Nephron progenitor cell (in vitro differentiated cells): ENCODE measurements at places on chromosomes 1 and 21.

DNA sequence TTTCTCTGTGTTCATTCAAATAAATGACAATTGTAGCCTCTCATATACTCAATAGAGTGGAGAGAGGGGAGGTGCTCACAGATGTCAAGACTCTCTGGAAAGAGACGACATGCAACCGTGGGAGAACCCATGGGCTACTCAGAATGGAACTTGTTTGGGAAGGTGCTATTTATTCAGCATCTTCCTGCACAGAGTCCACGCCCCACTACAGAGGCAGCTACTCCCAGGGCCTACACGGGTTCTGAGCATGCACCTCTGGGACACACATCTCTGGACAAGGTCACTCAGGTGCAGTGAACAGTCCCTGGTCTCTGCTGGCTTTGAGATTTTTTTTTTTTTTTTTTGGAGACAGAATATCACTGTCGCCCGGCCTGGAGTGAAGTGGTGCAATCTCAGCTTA lies 64.1 kb downstream of the NID1 start:
- DNase-seq = no peak

DNA sequence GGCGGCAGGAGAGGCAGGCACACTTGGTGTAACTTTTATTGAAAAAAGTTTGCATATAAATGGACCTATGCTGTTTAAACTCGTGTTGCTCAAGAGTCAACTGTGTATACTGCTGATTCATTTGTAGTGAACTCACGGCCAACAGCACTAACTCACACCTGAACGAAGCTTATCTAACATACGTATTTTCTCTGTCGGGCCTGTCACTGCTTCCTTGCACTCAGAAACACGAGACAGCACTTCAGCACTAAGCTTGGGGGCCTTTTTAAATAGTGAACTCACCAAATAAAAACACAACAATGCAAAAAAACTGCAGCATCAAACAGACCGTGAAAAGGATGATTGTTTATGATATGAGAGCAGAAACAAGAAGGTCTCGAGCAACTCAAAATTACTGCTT lies 58.9 kb upstream of the NEK2 start:
- no peak for DNase-seq

DNA sequence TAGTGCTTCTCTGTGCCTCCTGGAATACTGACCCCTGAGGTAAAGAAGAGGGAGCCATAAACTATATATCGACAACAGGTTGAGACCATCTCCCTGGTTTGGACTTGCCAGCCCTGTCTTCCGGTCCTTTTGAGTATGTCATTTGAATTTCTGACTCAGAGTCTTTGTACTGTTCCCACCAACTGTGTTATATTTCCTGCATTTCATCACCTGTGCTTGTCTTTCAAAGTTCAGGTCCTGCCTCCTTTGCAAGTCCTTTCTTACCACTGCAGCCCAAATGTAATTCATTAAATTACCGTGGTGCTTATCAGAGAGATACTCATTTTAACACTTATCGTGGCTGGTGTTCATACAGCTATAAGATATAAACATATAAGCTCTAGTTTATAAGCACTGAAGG lies 10.7 kb downstream of the AK5 start:
- DNase-seq = no peak

GRCh38 chr1:223515926-223516325 lies 122.7 kb downstream of the CCDC185 start:
- no peak for DNase-seq

GRCh38 chr21:32307706-32308105 lies 9.1 kb downstream of the MRAP start:
- no peak for DNase-seq

GRCh38 chr1:81493102-81493869 lies 307.4 kb upstream of the ADGRL2 start:
- DNase-seq = no peak

GRCh38 chr1:173392895-173393658 lies 84.1 kb upstream of the PRDX6 start:
- DNase-seq = no peak

- DNase-seq = no peak
These were observed 187.2 kb downstream of the FGGY start for GRCh38 chr1:59484096-59484495.

DNA sequence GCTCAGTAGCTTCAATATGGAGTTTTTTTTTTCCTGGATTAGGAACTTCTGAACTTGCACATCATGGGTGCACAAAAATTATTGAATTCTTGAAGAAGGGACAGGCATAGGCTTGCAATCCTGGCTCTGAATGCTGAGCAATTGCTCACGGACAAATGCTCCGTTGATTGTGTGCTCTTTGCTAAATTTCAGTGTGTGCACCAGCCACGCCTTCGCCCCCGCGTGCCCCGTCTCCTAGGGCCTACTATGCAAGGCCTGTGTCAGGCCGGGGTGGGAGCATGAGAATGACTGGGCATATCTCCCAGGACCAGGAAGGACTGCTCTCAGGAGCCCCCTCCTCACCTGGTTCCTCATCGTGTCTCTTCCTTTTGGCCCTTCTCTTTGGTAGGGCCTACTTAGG lies 17.4 kb downstream of the IL6R start:
- DNase-seq = no peak

GRCh38 chr1:173097001-173097400 lies 46.3 kb upstream of the TNFSF18 start:
- DNase-seq = no peak

DNA sequence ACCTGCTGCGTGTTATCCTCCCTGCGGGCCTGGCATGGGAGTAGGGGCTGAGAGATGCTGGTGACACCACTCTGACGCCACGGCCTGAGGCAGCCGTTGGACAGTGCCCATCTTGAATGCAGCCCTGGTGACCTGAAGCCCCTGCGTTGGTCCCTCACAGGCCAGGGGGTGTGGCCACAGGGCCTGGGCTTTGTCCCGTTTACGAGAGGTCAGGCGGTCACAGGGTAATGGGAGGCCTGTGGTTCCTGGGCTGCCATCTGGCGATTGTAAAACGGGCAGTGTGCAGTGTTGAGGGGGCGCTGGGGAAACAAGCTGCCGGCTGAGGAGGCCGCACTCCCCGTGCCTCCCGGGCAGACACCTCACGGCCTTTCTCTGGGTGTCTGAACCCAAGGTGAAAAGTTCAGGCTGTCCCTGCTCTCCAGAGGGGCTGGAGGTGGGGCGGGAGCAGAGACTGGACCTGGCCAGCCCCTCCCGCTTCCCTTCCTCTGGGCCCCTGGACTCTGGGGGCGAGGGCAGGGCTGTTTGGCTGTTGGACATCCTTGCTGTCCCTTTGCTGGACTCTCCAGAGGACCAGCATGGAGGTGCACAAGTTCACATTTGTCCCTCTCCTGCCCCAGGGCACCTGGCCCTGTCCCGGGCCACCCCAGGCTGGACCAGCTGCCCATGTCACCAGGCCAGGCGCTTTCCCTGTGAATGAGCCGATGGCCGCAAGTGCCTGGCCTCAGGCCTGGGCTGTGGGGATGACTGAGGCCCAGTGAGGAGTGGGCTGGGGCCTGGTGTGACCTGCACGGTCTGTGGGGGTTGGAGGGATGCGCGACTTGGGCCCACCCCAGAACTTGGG lies 42.4 kb downstream of the SKI start:
- DNase-seq = peak; percentile 83

DNA sequence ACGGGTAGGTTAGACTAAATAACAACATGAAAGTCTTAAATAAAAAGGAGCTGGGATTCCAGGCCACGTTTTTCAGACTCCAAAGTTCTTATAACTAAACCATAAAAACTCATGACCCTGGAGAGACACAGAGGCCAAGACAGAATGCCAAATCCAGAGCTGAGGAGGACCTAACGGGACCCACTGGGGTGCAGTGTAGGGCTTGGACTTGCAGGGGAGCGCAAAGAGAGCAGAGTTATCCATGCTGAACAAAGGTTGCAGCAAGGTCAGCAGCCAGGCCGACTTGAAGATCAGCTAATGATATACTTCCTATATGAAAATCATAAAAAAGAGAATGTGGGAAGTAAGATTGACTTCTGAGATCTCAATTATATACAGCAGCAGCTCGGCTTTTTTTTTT lies 237.1 kb downstream of the TM2D1 start:
- DNase-seq = no peak

GRCh38 chr1:175129182-175129581 lies 61.5 kb downstream of the TNN start:
- no peak for DNase-seq

GRCh38 chr1:27652111-27652864 lies 17.3 kb upstream of the FGR start:
- no peak for DNase-seq

DNA sequence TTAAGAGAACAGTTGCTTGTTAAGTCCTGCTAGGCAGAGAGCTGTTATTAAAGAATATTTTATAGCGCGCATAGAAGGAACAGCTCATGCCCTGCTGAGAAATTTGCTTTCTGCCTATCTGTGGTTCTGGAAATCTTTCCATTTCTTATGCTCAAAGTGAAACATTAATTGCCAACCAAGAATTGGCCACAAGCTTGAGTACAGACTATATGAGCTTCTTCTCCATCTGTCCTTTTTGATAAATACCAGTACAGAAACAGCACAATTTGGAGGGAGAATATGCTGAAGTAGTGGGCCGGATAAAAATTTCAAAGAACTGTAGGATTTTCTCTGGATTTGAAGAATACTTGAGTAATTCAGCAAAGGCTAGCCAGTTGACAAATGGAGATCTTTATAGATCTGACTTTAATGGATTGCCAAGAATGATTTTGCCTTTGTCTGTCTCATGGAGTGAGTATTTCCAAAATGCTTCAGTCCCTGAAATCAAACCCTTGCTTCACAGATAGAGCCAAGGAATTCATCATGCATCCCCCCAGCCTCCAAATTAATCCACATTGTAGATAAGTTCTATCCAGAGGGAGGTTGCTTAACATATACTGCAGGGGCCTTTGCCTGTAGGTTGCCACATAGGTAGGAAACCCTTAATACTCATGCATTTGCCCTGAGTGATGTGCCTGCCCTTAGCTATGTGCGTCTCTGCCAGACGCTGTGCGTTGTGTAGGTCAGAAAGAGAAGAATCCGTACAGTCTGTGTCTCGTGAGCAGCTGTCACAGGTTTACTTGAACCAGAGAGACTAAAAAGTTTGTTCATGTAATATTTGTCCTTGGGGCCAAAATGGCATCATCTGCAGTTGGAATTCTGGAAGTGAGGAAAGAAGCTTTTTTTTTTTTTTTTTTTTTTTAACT lies 44.2 kb downstream of the SMYD2 start:
- DNase-seq = no peak

DNA sequence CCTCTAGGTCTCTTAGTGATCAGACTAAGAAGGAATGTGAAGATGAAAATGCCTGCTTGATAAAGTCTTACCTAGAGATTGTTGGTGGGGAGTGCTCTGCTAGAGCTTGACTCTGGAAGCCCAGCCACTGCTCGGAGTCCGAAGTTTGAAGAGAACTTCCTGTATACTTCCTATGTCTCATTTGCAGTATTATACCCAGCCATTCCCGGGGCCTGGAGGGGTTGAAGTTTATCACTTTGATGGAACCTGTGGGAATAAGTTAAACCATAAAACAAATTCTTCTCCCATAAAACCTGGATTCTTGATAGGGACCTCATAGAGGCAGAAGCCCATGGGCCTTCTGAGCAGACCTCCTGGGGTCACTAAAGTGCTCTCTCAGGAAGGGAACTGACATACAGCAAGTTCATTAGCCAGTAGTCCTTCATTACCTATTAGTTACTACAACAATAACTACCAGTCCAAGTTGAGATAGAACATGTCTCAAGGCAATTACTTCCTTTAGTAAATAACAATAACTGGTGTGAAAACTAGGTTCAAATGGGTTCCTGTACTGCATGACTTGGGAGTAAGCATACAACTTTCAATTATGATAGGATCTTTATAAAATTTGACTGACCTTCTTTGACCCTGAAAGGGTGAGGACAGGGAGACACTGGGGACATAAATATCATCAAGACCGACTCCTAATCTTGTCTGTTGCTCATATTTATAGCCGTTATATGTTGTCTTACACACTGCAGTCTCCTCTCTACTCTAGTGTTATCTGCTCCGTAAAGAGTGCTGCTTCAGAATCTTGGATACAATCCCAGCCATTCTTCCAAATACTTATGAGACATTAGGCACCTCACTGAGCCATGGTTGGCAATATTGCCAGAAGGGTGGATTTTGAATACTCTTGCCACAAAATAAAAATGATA lies at the start of gene OR6N1:
TSS of gene OR6N1 (minus strand) at position 246 of the 917 bp plus-strand sequence. CDS start 5,513 bp downstream, outside the sequence.
- no peak for DNase-seq

- DNase-seq = no peak
These were observed 226.4 kb downstream of the LBR start for GRCh38 chr1:225201447-225201846.

- no peak for DNase-seq
These were observed 179.1 kb downstream of the FASLG start for GRCh38 chr1:172837816-172838679.

- DNase-seq = no peak
These were observed 2.7 kb downstream of the PIK3CD start for GRCh38 chr1:9654051-9654833.

GRCh38 chr1:52911541-52911940 lies 10.0 kb downstream of the ECHDC2 start:
- no peak for DNase-seq

DNA sequence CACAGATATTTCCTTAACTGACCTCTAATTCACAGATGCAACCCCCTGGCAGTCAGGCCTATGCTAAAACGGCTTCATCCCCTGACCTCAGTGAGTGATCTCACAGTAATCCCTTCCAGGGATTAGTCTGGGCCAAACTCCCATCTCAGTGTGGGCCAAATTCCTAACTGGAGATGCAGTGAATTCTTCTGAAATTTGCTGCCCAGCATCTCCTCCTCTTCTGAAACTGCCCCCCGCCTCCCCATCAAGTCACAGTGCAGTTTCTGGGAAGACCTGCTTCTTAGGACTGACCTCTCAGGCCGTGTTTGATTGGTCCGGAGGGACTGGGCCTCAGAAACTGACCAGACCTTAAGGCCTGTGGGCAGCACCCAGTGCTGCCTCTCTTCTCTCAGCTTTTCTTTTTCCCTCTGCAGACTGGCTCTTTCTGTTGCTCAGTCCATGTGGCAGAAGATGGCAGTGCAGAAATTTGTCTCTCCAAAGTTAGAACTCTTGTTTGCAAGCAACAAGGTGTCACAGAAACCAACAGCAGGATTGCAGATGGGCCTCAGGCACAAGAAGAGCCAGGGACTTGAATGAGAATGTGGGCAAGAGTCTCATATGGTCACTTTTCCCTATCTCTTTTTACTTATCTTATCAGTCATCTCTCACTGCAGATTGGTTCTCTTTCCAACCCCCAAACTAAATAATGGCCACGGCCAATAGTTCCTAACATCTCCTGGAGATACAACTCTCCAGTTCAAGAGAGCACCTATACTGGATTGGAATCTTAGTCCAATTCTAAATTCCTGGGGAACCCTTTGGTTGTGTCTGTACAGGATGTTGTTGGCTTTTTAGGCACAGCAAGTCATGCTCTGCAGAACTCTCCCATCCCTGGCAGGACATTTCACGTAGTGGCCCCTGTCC lies 95.5 kb upstream of the RALGPS2 start:
- no peak for DNase-seq

- DNase-seq = no peak
These were observed 266.5 kb upstream of the USP24 start for GRCh38 chr1:55481634-55482033.

DNA sequence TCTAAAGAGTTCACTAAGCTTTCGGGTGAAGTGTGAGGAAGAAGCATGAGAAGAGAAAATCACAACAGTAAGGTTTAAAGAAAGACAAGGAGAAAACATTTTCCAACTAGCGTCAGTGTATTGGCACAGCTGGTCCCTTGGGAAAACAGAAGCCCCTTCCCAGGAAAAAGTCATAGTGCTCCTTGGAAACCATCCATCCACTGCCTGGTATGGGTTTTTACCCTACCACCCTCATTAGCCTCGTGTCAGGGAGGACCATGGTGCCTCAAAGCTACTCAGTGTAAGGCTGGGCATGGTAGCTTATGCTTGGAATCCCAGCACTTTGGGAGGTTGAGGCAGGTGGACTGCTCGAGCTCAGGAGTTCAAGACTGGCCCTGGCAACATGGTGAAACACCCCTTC lies 12.7 kb downstream of the AADACL4 start:
- no peak for DNase-seq
